Panc1 (cell line): ENCODE measurements at places on chromosomes 1 and 21. TPM values are rescaled to one million over a fixed set of nuclear protein-coding genes. Genes with fewer than 3 reads are reported as not detected.

- no peak overlapping the region for H3K27ac ChIP-seq
- no peak for DNase-seq
- no peaks in the 10 kb centered on the region for H3K4me1 ChIP-seq
- H3K27me3 ChIP-seq = no peaks in the 10 kb centered on the region
Measured at GRCh38 chr1:178356299-178356698, 140.5 kb downstream of the CLEC20A start.

GRCh38 chr1:11940260-11940921 is 5.9 kb downstream of the PLOD1 start:
- H3K27me3 ChIP-seq = no peaks in the 10 kb centered on the region
- no peak for DNase-seq
- no peak overlapping the region for H3K4me3 ChIP-seq
- H3K36me3 ChIP-seq = no peaks in the 10 kb centered on the region
- H3K4me1 ChIP-seq = peaks cover 10% of the 10 kb centered on the region

GRCh38 chr1:34470401-34470800 is 284.4 kb upstream of the GJB5 start:
- H3K27ac ChIP-seq = no peak overlapping the region
- no peak overlapping the region for H3K4me3 ChIP-seq
- H3K27me3 ChIP-seq = peaks cover 18% of the 10 kb centered on the region
- no peaks in the 10 kb centered on the region for H3K4me1 ChIP-seq

GRCh38 chr1:9705337-9706093 is 54.0 kb downstream of the PIK3CD start:
- H3K27ac ChIP-seq = no peak overlapping the region
- no peak overlapping the region for H3K4me3 ChIP-seq
- H3K36me3 ChIP-seq = no peaks in the 10 kb centered on the region
- DNase-seq = no peak
- peaks cover under 1% of the 10 kb centered on the region; the same call in 1 of the 2 replicates for H3K4me1 ChIP-seq

- no peaks in the 10 kb centered on the region for H3K27me3 ChIP-seq
- H3K27ac ChIP-seq = no peak overlapping the region
- H3K4me1 ChIP-seq = no peaks in the 10 kb centered on the region
- H3K36me3 ChIP-seq = no peaks in the 10 kb centered on the region
- H3K4me3 ChIP-seq = no peak overlapping the region
- DNase-seq = peak; percentile 22
Measured at GRCh38 chr1:107750364-107750959, 214.5 kb downstream of the VAV3 start.

F5 gene
- 0.08 TPM for total RNA-seq

CD5L gene
- total RNA-seq = not detected

TMEM125 gene
- not detected for total RNA-seq

DYNLT4 gene
- total RNA-seq = not detected
